ENCODE measurements at places on chromosomes 7 and 10. TPM values are rescaled to one million over a fixed set of nuclear protein-coding genes. Genes with fewer than 3 reads are reported as not detected.

The FGL2 gene
- 8.4 TPM for total RNA-seq

DNA sequence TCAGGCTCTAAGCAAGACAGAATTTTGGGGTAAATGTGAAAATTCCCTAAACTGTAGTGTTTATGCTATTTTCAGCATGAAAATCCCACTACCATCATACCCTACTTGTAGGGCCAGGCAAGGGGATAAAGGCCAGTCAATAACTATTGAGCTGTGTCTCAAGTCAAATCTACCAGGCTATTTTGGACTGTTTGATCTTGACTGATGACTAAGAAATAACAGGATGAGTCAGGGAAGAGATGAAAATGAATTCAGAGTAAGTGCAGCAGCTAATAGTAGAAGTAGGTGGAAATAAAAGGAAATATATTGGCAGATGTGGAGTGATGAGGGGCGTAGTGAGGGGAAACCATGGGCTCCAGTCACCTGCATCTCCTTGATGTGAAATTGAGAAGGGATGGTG, 225.8 kb upstream of the PHYHIPL start:
- no peaks in the 10 kb centered on the region for H3K27me3 ChIP-seq
- no peak for DNase-seq
- no peaks in the 10 kb centered on the region for H3K4me1 ChIP-seq

GRCh38 chr10:97325754-97326153, 6.7 kb downstream of the FRAT1 start:
- no peak for DNase-seq
- H3K27ac ChIP-seq = no peak overlapping the region
- no peak overlapping the region for H3K4me3 ChIP-seq
- H3K4me1 ChIP-seq = peaks cover 10% of the 10 kb centered on the region

DNA sequence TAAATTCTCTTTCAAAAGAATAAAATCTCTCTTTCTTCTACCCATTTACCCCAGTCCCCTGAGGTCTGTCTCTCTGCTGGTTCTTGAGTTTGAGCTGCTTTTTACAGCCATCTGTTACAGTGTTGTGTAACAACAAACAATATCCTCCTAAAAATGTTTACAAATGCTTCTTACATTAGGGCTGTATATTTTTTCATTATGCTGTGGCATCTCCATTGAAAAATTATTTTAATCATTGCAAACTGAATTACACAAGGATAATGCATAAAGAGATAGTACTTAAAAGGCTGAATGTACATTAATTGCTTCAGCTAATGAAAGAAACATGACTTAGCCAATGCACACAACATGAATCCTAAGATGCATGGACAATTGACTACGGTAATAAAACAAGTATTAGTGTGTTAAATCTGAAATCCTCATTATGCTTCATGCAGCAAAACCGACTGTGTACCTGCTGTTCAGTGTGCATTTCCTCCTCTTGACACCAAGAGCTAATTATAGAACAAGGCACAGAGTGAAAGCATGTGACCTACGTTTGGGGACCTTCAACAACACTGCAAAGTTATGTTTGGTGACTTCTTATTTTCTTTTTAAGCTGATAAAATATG, 181.7 kb upstream of the RHOBTB1 start:
- no peak for DNase-seq
- H3K36me3 ChIP-seq = no peaks in the 10 kb centered on the region
- H3K27ac ChIP-seq = no peak overlapping the region
- no peak overlapping the region for H3K4me3 ChIP-seq
